ENCODE measurements at places on chromosomes 11 and 22.

- no peak for DNase-seq
Measured at GRCh38 chr22:43471606-43472135, 59.9 kb downstream of the MPPED1 start.

DNA sequence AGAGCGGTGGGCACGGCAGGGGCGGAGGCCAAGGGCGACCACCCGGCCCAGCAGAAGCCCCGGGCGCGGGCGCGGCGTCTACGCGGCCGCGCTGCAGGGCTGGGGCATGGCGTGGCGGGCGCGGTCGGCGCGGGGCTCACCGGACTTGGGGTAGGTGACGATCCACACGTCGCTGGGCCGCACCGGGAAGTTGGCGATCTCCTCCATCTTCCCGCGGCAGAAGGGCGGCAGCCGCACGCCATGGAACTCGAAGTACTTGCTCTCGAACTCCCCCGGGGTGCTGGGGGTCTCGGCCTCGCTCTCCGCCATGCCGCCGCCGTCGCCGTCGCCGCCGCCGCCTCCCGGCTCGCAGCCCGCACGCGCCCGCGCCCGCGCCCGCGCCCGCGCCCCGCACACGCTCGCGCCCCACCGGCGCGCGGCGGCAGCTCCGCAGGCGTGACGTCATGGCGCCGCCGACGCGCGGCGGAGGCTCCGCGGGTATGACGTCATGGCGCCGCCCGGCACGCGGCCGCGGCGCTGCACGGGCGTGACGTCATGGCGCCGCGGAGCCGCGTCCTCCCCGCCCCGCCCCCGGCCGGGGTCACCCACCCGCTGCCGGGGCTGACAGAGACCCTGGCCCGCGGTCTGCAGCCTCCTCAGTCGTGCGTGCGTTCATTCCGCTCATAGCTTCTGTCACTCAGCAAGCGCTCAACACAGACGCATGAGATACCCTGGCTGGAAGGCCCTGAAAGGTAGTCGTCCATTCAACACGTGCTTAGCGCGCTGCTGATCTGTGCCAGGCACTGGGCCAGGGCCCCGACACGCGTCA is at the start of gene SULT4A1:
Gene SULT4A1, minus strand, starts transcription at position 440 of the 808 bp plus-strand sequence. Its CDS starts 131 bp downstream, at position 309.
- no peak for DNase-seq

GRCh38 chr11:28476049-28476448 is 367.9 kb downstream of the METTL15 start:
- no peak for DNase-seq

- DNase-seq, result no peak
Measured at GRCh38 chr22:23856721-23857605, 712 bp upstream of the SLC2A11 start.

DNA sequence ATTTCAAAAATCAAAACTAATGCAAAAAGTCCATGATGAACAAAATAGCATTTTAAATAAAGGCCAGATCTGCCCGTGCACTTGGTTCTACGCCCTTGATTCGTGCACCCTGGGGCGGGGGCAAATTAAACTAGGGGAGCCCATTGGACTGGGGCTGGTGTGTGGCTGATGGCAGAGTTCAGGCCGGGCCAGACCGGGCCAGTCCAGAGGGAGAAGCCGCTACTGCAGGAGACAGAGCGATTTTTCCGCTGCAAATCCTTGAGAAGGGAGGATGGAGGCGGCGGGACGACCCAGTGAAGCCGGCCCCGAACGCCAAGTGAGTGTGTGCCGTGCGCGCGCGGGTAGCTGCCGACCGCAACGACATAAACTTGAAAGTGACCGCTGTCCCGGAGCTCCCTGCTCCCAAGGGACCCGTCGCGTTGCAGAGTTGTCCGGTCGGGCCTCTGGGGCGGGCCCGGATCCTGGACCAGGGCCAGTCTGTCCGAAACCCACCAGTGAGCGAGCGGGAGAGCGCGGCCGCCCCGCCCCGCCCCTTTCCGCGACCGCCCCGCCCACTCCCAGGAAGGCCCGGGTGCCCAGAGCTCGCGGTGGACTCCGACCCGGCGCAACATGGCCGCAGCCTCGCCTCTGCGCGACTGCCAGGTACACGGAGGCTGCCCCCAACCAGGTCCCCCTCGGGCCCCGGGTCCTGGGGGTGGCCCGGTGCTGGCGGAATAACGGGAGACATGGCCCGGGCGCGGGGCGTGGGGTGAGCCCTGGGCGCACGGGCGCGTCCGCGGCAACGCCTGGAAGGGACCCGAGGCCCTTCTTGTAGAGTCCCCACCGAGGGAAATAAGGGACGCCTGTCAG is at the start of gene TTC38:
Gene TTC38, plus strand, starts transcription at position 578 of the 849 bp plus-strand sequence. Its CDS starts 32 bp downstream, at position 610.
- DNase-seq, result peak; percentile 51

GRCh38 chr11:110808248-110808647 is 96.0 kb upstream of the ARHGAP20 start:
- DNase-seq, result no peak

GRCh38 chr22:19040888-19041703 is 81.1 kb downstream of the DGCR2 start:
- no peak for DNase-seq

GRCh38 chr22:44954149-44954548 is 55.7 kb downstream of the PHF21B start:
- no peak for DNase-seq

GRCh38 chr22:26846645-26847044 is 189.3 kb downstream of the MIAT start:
- DNase-seq, result no peak

DNA sequence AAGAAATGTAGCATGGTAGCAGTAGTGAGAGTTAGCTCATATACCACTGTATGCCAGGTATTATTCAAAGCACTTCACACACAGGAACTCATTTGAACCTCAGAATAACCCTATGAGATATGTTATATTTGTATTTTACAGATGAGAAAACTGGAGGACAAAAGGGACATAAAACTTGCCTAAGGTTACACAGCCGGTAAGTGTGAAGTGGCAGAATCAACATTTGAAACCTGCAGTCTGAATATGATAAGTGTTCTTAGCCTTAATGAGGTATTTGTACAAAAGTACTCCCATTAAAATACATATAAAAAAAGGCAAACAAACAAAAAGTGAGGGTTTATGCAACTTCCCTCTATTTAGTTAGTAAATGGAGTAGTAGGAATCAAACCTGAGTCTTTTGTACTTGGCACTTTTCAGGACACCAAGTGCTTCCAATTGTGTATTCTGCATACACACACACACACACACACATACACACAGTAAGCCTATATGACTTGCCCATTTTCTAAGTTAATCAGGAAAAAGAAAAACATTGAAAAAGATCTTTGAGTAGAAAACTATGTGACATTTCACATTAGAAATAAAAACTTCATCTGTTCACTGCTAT is 223.9 kb upstream of the FOLH1 start:
- DNase-seq, result no peak

Data from activated gamma-delta T cell (primary cell).